ENCODE measurements at places on chromosomes 4 and X. TPM values are rescaled to one million over a fixed set of nuclear protein-coding genes. Genes with fewer than 3 reads are reported as not detected.

The SUPT20HL2 gene
- 0.06 TPM for polyA plus RNA-seq

The RNF150 gene
- polyA plus RNA-seq: 28.0 TPM

GRCh38 chrX:36334572-36334971, 415.0 kb downstream of the CFAP47 start:
- DNase-seq: no peak

DNA sequence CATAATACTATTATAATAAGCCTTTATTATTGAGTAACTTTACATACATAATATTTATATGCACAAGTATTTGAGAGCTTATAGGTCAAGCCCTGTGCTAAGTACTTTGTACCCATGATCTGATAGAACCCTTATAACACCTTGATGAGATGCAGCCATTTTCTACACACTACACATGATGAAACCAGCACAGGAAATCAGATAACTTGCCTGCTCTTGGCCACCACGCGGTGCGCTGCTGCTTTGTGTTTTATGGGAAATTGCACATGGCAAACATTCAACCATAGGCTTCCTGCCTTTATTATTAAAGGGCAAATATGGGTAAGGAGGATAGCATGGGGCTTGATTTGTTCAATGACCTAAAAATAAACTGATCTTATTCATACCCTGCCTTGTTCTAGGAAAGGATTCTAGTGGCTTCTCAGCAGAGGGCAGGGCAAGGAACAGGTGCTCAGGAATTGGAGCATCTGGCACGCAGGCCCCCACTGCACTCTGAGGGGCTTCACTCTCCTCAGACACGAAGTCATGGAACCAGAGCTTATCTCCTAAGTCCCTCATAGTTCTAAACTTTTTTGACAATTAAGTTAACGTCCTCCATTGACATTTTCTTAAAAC, 31.6 kb upstream of the NAP1L5 start:
- no peak for DNase-seq

DNA sequence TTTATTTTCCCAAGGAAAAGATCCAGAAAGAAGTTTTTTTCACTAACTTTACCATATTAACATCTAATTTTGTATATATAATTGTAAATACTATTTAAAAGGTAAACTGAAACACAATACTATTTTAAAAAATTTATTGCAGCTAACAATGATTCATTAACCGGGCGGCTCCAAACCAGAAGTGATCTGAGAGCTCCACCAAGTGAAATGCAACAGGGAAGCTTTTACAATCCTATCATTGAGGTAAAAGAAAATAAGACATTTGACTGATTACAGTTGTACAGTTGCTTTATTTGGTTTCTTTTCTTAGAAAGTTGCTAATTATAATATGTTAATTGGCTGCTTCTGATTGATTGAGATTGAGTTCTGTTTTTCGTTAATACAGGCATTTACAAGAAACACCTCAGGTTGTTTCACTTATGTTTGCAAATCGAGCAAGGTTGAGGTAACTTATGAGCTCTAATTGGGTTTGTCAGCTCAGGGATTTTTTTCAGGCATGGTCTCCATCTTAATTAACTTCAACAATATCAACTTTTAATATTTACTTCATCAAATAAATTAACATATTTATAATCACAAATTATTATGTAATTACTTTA, 220.2 kb upstream of the UGT8 start:
- no peak for DNase-seq

GRCh38 chrX:82127228-82128123, 925.6 kb downstream of the SH3BGRL start:
- DNase-seq: no peak

All from renal cortex interstitium (tissue), 15 donors.